Natural killer cell (primary cell): ENCODE measurements at places on chromosomes 11 and 22. TPM values are rescaled to one million over a fixed set of nuclear protein-coding genes. Genes with fewer than 3 reads are reported as not detected.

DNA sequence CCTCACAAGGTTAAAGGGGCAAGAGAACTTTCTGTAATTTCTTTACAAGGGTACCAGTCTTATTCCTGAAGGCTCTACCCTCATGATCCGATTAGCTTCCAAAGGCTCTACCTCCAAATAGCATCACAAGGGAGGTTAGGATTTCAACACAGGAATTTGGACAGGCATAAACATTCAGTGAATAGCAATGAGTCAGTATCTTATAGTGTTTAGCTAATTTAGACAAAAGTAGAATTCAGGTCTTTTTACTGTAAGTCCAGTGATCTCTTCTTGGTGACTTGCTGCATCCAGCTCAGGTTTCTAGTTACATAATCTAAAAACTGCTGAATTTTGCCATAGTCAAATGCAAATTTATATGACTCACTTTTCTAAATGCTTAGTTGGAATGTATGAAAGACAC is 1995.6 kb upstream of the RAG2 start:
- no peak for DNase-seq

OR5B21 gene
- total RNA-seq: 0.55 TPM

- DNase-seq: no peak
These were observed 29.1 kb downstream of the MAP6 start for GRCh38 chr11:75639762-75640181.

FAR1 gene
- 59.5 TPM for total RNA-seq

GRCh38 chr11:8220261-8221045 is 43.2 kb downstream of the LMO1 start:
- DNase-seq: no peak

HTR3B gene
- total RNA-seq: not detected
